NCI-H2107 (cell line): ENCODE measurements at places on chromosomes 2 and 18.

DNA sequence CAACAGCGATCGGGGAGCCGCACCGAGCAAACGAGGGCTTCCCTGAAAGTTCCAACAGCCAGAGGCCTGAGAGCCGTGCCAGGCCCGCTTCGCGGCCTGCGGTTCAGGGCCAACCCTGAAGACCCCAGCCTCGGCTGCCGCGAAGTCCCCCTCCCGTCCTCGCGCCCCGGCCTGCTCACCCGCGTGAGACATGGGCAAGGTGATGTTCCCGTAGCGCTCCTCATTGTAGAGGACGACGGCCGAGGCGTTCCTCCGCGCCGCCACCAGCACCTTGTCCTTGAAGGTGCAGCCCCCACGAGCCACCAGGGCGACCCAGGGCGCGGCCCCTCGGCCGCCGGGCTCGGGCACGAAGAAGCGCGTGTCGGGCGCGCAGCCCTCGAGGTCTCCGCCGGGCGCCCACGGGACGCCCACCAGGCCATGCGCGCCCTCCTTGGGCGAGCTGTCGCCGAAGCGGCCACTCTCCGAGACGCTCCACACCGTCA, 510 bp downstream of the RNF149 start:
- no peak for DNase-seq

DNA sequence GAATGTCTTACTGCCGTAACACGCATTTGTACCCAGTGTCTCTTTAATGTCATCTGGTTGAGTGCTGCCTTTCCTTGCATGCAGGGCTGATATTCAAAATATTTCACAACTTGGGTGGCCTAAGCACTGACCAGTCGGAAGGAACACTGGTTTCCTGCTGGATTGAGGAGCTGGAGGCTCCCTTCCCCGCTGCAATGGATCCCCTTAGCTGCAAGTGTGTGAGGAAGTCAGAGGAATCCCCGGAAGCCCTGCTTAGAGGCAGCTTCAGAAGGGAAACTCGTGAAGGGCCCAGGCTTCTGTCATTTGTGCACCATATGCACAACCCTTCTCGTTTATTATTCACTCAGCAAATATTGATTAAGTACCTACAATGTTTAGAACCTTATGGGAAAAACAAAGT, 33.2 kb upstream of the SP3 start:
- DNase-seq, result no peak

DNA sequence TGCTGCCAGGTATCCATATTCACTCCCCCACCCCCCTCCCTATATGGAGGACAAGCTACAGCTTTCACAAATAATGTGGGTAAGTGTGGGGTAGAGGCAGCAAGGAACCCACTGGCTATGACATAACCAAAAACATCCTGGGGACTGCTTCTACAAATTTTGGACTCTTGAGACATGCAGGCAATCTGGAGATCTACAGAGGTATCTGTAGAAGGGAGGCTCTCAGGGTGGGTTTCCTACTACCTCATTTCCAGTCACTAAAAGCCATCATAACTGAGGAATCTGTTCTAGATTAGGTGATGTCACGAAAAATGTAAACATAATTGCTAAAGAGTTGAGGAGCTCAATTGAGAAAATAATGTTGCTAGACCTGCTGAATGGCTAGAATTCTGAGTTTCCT, 46.8 kb upstream of the WIPF1 start:
- no peak for DNase-seq

DNA sequence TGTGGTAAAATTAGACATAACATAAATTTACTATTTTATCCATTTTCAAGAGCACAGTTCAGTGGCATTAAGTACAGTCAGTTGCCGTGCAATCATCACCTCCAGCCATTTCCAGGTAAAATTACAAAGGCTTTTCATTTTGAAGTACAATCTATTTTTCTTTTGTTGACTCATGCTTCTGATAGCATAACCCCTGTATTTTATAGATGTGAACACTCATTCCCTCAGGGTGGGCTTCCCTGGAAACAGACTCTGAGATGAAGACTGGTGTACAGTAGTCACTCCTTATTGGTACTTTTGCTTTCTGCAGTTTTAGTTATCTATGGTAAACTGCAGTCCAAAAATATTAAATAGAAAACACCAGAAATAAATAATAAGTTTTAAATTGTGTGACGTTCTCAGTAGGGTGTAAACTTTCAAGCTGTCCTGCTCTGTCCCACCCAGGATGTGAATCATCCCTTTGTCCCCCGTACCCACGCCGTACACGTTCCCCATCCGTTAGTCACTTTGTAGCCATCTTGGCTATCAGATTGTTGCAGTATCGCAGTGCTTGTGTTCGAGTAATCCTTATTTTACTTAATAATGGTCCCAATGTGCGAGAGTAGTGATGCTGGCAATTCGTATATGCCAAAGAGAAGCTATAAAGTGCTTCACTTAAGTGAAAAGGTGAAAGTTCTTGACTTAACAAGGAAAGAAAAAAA, 41.1 kb upstream of the NAB1 start:
- no peak for DNase-seq

DNA sequence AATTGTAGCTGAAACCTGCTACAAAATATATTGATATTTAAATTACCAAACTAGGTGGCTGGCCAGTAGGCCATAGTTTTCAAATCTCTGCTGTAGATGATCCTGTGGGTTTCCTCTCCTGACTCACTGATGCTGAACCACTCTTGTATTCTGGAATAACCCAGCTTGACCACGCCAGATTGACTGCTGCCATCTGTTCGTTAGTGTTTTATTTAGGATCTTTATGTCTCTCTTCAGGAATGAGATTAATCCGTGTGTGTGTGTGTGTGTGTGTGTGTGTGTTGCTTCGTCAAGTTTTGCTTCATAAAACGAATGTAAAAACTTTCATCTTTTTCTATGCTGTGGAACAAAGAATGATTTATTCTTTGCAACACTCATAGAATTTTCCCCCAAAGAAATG, 187.1 kb downstream of the DYSF start:
- DNase-seq, result no peak
